ENCODE measurements at places on chromosomes 13 and 19.

GRCh38 chr13:37736045-37736444, 133.5 kb downstream of the TRPC4 start:
- peak; percentile 48 for DNase-seq
- no peaks in the 10 kb centered on the region for H3K36me3 ChIP-seq
- peak overlapping the region; percentile 53 for H3K27ac ChIP-seq
- H3K27me3 ChIP-seq: no peaks in the 10 kb centered on the region
- no peaks in the 10 kb centered on the region for H3K4me1 ChIP-seq

DNA sequence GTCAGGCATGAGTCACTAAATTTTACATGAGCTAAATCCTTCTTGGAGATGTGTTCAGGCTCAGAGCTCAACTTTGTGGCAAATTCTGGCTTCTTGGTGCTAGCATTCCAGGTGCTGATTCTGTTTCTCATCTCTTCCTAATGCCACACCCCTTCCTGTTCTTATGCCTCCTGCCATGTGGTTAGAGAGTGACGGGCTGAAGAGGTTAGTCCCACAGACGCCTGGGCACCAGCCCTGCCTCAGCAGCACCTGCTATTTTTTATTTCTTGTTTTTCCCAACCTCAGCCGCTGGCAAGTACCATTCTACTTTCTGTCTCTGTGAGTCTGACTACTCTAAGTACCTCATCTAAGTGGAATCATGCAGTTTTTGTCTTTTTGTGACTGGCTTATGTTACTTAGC, 329.5 kb downstream of the KCNRG start:
- H3K4me1 ChIP-seq: peaks cover 8% of the 10 kb centered on the region
- no peaks in the 10 kb centered on the region for H3K27me3 ChIP-seq
- no peak overlapping the region for H3K27ac ChIP-seq
- H3K4me3 ChIP-seq: no peak overlapping the region
- H3K36me3 ChIP-seq: no peaks in the 10 kb centered on the region

GRCh38 chr19:28878862-28879566, 333.9 kb downstream of the UQCRFS1 start:
- peak; percentile 73 for DNase-seq
- H3K27me3 ChIP-seq: no peaks in the 10 kb centered on the region
- peaks cover 19% of the 10 kb centered on the region for H3K4me1 ChIP-seq
- H3K36me3 ChIP-seq: no peaks in the 10 kb centered on the region
- H3K27ac ChIP-seq: no peak overlapping the region

GRCh38 chr13:110541526-110541920, 20.0 kb downstream of the RAB20 start:
- no peaks in the 10 kb centered on the region for H3K27me3 ChIP-seq
- H3K4me3 ChIP-seq: no peak overlapping the region
- peaks cover 3% of the 10 kb centered on the region for H3K4me1 ChIP-seq
- H3K36me3 ChIP-seq: no peaks in the 10 kb centered on the region

GRCh38 chr13:36814465-36814864, 4.6 kb upstream of the RFXAP start:
- no peaks in the 10 kb centered on the region for H3K4me1 ChIP-seq
- no peaks in the 10 kb centered on the region for H3K27me3 ChIP-seq
- H3K36me3 ChIP-seq: no peaks in the 10 kb centered on the region

GRCh38 chr19:677601-678436, 1.6 kb downstream of the FSTL3 start:
- no peak overlapping the region for H3K27ac ChIP-seq
- no peak for DNase-seq
- peaks cover 16% of the 10 kb centered on the region for H3K36me3 ChIP-seq
- peaks cover 69% of the 10 kb centered on the region for H3K4me1 ChIP-seq
- H3K27me3 ChIP-seq: peaks cover 18% of the 10 kb centered on the region
- no peak overlapping the region for H3K4me3 ChIP-seq

DNA sequence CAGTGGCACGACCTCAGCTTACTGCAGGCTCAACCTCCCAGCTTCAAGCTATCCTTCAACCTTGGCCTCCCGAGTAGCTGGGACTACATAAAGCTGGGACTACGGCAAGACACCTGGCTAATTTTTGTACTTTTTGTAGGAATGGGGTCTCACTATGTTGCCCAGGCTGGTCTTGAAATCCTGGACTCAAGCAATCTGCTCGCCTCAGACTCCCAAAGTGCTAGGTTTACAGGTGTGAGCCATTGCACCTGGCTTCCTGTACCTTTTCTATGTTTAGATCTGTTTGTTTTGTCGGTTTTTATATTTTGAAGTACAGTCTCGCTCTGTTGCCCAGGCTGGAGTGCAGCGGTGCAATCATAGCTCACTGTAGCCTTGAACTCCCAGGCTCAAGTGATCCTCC, 17.5 kb upstream of the TICAM1 start:
- DNase-seq: no peak
- H3K4me1 ChIP-seq: no peaks in the 10 kb centered on the region
- H3K27me3 ChIP-seq: no peaks in the 10 kb centered on the region
- peaks cover 50% of the 10 kb centered on the region for H3K36me3 ChIP-seq
- H3K27ac ChIP-seq: no peak overlapping the region

GRCh38 chr19:35204799-35205732, 23.5 kb downstream of the FAM187B start:
- no peaks in the 10 kb centered on the region for H3K27me3 ChIP-seq
- H3K36me3 ChIP-seq: no peaks in the 10 kb centered on the region
- no peak for DNase-seq
- no peaks in the 10 kb centered on the region for H3K4me1 ChIP-seq
- no peak overlapping the region for H3K27ac ChIP-seq
- no peak overlapping the region for H3K4me3 ChIP-seq

DNA sequence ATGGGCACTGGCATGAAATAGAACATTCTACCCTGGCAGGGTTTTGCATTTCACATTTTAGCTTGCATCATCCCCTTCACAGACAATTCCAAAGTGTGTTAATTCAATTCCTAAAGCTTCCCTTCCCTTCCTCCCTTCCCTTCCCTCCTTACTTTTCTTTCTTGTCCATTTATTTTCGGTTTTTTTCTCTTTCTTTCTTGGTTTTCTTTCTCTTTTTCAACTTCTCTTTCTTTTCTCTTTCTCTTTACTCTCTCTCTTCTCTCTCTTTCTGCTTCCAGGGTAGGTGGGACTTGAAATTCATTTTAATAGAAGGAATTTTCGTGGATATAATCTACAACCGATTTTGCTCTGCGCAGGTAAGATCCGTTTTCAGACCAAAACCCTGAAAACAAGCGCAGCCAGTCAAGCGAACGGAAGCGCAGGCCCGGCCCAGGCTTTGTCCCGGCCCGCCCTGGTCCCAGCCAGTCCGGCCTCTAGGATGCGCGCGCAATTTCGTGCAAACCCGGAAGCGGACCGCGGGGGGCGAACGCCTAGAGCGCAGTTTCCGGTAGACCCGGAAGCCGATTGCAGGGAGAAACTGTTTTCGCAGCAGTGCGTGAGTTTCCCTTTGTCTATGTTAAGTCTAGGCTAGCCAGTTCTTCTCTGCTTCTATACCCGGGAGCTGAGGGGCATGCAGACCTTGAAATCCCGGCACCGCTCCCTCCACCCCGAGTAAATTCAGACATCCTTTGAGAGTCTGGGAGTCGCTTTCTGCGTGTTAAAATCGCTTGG, at the start of gene ZNF528:
TSS of gene ZNF528 (plus strand) at position 540 of the 771 bp plus-strand sequence. CDS start 4,165 bp downstream, outside the sequence.
- no peaks in the 10 kb centered on the region for H3K27me3 ChIP-seq
- peaks cover 26% of the 10 kb centered on the region for H3K36me3 ChIP-seq
- H3K4me3 ChIP-seq: peak within 1 kb of the TSS; percentile 71
- peak; percentile 90 for DNase-seq
- H3K27ac ChIP-seq: peak within 1 kb of the TSS; percentile 53

GRCh38 chr13:37475966-37476365, 122.6 kb downstream of the POSTN start:
- no peaks in the 10 kb centered on the region for H3K4me1 ChIP-seq
- H3K36me3 ChIP-seq: no peaks in the 10 kb centered on the region
- H3K4me3 ChIP-seq: no peak overlapping the region
- no peak overlapping the region for H3K27ac ChIP-seq
- DNase-seq: no peak

DNA sequence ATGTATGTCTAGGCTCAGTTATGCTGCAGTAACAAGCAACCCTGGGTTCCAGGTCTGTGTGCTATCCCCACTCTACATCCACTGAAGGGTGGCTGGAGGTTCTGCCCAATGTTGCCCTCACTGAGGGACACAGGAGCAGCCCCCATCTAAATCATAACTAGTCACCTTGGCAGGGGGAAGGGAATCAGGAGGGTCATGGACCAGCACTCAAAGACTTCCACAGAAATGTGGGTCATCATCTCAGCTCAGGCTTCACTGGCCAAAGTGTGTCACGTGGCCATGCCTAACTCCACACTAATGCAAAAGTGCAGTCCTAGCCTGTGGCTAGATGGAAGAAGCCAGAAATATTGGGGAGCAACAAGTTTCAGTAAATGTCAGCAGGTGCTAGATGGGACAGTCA, 137.3 kb upstream of the ZNF507 start:
- no peak for DNase-seq
- H3K4me3 ChIP-seq: no peak overlapping the region
- no peaks in the 10 kb centered on the region for H3K27me3 ChIP-seq
- H3K4me1 ChIP-seq: no peaks in the 10 kb centered on the region

- H3K27ac ChIP-seq: no peak overlapping the region
- no peaks in the 10 kb centered on the region for H3K4me1 ChIP-seq
- H3K36me3 ChIP-seq: peaks cover 2% of the 10 kb centered on the region
- no peak for DNase-seq
- peaks cover 2% of the 10 kb centered on the region for H3K27me3 ChIP-seq
Measured at GRCh38 chr19:51607920-51608562, 22.2 kb downstream of the SIGLEC5 start.

DNA sequence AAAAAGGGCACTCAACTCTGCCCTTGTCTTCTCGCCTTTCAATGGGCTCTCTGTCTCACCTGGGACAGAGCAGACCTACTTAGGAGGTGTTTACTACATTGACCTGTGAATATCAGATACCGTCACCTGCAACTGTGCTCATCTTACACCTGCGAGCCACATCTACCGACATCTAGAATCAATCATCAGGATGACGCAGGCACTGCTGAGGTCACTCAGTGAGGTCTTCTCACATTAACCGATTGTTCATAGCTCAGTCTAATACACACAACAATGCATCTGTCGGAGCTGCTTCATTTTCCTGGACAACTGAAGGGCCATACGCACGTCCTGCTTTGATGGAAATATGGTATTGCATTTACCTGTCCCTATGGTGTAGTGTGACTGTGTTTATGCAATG, 211.9 kb downstream of the FGF9 start:
- no peaks in the 10 kb centered on the region for H3K4me1 ChIP-seq
- no peak overlapping the region for H3K4me3 ChIP-seq
- DNase-seq: no peak
- no peaks in the 10 kb centered on the region for H3K27me3 ChIP-seq
- H3K27ac ChIP-seq: no peak overlapping the region

DNA sequence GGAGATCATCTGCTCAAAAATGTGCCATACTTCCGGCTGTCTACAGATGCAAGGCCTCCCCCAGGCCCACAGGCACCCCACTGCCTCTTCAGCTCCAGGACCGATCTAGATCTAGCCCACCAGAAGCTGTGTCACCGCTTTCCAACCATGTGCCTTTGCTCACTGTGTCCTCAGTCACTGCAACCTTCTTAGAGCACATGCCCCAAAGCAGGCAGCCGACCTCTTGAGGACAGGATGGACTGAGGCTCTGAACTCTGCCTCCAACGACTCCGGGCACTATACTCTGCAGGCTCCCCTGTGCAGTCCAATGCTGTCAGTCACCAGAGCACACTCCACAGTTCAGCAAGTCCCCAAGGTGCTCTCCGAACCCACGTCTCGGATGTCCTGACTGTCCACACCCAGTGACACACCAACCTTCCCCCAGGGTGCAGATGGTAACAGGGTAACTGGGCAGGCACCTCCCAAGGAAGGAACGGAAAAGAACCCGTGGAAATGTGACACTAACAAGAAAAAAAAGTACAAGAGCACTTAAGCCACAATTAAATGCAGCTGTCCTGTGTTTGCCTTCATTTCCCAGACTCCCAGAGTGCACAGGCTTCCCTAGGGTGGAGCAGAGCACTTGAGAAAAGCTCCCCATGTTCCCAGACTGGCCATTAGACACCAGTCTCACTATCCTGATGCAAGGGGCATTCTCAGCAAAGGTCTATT, 4.8 kb downstream of the STK24 start:
- H3K27ac ChIP-seq: no peak overlapping the region
- H3K36me3 ChIP-seq: no peaks in the 10 kb centered on the region
- peaks cover 21% of the 10 kb centered on the region for H3K4me1 ChIP-seq

DNA sequence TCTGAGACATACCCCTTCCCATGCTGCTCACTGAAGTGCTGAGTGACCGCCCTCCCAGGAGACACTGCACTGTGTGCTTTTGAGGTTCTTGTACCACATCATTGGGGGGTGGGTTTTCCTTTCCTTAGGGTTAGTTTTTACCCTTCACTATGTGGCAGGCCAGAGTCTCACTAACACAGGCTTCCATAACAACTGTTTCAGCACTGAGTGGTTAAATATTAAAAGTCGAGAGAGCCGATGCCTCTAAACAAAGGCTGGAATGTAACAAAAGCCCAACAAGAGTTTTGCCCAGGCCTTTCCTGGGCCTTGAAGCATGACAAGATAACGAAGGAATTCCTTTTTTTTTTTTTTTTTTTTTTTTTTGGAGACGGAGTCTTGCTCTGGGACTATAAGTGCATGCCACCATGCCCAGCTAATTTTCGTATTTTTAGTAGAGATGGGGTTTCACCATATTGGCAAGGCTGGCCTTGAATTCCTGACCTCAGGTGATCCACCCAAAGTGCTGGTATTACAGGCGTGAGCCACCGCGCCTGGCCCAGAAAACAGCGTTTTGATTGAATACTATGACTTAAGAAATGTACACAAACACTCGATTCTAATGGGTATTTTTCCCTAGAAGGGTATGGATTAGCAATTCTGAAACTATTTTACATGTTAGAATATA, 46.5 kb downstream of the ZNF823 start:
- no peaks in the 10 kb centered on the region for H3K36me3 ChIP-seq
- peaks cover 11% of the 10 kb centered on the region for H3K4me1 ChIP-seq

DNA sequence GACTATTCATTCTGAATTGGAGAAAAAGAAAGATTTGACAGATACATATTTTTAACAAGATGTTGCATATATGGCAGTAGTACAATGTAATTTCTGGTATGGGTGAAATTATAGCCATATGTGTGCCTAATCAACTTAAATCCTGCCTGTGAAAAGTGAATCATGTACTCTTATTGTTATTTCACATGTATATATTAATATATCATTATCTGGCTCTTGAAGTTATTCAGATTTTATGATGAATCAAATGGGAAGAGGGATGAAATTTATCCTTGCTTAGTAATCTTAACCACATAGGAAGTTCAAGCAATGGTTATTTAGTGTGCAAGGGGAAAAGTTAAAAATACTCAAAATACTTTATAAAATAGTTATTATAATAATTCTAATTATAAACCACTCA, 80.5 kb downstream of the GPC6 start:
- peaks cover 2% of the 10 kb centered on the region for H3K4me1 ChIP-seq
- H3K27ac ChIP-seq: no peak overlapping the region
- H3K36me3 ChIP-seq: no peaks in the 10 kb centered on the region
- H3K4me3 ChIP-seq: no peak overlapping the region
- H3K27me3 ChIP-seq: no peaks in the 10 kb centered on the region

DNA sequence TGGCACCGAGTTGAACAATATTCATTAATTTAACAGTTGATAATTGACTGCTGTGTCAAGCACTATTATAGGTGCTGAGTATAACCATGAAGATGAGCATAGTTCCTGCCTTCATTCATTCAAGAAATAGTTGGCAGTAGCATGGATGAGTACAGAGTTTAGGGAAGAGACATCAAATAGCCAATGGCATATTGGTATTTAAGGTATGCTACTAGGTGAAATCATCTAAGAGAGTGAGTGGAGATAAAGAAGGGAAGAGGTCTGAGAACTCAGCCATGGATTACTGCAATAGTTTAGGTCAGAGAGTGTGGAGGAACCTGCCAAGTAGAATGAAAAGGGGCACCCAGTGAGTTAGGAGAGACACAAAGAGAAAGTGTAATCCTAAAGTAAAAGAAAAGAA, 4.9 kb upstream of the HTR2A start:
- no peaks in the 10 kb centered on the region for H3K36me3 ChIP-seq
- DNase-seq: no peak
- H3K27ac ChIP-seq: no peak overlapping the region
- H3K4me3 ChIP-seq: no peak overlapping the region
- H3K27me3 ChIP-seq: no peaks in the 10 kb centered on the region

Measured in spinal cord (tissue), 10 donors.